ENCODE measurements at places on chromosomes 7 and 10.

DNA sequence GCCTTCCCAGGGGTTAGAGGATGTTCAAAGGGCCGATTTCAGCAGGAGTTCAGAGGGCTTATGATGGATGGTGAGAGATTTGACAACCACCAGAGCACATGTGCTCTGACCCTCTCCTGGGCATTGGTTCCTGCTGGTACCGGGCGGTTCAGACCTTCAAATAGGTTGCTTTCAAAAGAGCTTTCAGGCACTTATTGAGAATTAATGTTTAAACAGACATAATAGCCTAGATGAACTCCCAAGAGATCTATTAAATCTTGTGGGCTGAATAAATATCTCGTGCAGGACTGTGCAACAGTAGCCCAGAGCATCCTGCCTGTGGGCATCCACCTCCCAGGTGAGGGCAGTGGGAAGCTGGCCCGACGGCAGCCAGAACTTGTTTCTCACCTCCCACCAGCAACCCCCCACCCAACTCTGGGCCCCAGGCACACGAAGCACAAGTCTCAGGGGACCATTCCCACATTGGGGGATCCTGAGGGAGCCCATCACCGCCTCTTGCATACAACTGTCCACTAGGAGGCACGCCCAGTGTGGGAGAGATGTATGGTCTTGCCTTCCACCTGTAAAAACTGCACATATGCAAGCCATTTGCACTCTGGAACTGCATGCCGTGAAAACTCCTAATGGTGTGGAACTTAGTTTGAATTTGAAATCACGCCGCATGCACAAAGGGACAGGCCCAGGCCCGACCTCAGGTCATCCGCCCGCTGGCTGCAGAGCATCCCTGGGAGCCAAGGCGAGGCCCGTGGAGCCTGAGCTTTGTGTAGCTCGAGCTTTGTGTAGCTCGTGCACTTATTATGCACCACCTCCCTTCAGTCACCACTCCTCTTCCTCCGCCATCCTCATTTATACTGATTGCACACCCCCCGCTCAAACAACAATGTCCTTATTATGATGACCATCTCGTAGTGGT is 147.8 kb downstream of the ADCY1 start:
- DNase-seq = no peak

DNA sequence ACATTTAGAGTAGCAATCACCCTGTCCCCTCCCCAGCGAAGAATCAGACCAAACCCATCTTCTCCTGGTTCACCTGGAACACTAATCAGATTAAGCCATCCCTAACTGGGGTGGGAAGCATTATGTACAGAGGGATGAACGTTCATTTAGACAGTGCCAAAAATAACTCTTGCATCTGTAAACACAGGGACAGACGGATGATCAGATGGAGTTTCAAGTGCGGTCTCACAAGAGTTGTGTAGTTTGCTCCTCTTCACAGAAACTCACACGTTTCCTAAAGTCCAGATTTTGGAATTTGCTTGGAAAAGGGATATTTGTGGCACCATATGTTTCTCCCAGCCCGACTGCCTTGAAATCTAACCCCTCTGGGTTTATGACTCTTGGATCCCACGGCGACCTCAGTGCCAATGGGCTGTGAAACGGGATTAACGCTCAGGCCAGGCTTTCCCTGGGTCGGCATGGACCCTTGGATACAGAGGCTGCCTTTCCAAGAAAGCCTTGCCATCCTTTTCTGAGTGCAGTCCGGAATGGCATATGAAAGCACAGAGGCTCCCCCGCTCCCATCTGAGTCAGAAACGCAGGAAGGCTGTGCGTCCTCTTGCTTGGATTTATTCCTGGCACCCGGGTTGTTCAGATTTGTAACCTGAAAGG is 293.2 kb upstream of the HABP2 start:
- no peak for DNase-seq

DNA sequence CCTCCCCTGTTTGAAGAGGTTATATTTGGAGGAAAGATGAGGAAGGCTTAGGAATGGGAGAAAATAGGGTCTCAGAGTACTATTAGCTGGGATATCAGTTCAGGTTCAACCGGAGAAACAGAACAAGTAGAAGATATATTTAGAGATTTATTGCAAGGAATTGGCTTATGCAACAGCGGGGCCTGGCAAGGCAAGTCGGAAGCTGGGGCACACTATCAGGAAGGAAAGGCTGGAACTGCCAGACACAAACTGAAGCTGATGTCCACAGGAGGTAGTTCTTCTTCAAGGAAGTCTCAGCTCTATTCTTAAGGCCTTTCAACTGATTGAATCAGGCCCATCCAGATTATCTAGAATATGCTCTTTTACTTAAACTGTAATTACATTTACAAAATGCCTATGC is 939.6 kb upstream of the C7orf33 start:
- DNase-seq = no peak

DNA sequence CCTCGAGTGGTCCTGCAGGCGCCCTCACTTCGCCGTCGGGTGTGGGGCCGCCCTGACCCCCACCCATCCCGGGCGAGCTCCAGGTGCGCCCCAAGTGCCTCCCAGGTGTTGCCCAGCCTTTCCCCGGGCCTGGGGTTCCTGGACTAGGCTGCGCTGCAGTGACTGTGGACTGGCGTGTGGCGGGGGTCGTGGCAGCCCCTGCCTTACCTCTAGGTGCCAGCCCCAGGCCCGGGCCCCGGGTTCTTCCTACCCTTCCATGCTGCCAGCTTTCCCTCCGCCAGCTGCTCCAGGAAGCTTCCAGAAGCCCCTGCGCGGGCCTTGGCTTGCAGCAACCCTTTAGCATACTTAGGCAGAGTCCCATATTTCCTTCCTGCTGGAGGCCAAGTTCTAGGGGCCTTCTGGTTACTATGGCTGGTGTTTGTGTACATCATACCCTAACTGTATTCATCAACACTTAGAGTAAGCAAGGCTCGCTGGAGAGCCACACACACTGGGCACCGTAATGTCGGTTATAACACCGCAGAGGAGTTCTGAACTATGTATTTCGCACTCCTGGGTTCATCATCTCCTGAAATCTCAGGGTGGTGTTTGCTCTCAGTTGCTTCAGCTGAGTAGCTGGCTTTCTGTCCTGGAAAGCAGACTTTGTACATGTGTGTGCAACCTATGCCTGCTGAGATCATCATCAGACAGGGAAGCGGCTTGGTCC is 471 bp downstream of the MGMT start:
- DNase-seq = no peak

GRCh38 chr7:134885967-134886352 is 100.3 kb upstream of the AGBL3 start:
- no peak for DNase-seq

- DNase-seq = no peak
Measured at GRCh38 chr10:31413325-31413724, 94.3 kb downstream of the ZEB1 start.

GRCh38 chr7:91832493-91833045 is 47.9 kb downstream of the MTERF1 start:
- no peak for DNase-seq

DNA sequence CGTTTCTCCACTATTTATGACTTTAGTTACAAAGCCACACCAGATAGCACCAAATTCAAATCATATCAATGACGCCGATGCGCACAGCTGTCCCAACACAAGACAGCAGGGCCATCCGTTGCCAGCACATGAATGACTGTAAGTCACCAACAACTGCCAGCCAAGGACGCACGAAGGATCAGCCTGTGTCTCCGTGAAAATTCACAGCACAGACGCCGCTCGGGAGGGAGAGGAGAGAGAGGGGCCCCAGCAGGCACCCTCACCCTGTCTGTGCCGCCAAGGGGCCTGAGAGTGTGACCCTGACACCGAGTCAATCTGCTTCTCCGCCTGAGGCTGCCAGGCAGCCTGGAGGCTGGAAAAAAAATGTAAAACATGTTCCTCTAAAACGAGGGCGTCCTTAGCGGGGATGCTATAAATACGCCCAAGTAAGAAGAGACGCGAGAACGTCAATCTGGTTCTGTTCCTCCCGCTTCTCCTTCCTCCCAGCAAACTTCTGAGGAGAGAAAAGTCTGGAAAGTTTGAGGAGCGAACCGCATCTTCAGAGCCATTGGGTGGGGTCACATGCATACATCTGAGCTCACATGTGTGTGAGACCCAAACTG is 111.2 kb downstream of the PTPRN2 start:
- DNase-seq = no peak

GRCh38 chr7:97004247-97005182 is 838 bp upstream of the DLX6 start:
- DNase-seq = no peak

DNA sequence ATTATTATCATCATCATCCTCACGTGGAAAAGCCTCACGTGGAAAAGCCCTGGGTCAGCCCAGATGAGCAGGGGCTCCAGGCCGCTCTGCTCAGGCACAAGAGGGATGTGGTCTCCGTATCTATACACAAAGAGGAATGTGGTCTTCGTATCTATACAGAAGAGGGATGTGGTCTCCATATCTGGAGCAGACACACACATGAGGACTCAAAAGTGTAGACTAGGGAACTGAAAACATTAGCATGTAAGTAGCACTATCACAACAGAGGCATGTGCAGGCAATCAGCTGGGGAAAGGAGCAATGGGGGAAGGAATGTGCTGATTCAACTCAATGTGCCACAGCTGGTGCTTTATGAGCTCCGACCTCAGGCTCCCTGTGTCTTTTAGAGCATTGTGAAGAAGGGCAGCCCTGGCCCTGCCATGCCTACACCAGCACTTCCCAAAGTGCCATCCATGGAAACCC is 86.5 kb downstream of the PLXNA4 start:
- no peak for DNase-seq

- DNase-seq = no peak
Measured at GRCh38 chr7:16564023-16564380, 37.4 kb downstream of the LRRC72 start.

GRCh38 chr10:110859973-110860376 is 11.8 kb upstream of the PDCD4 start:
- peak; percentile 52 for DNase-seq
